ENCODE measurements at places on chromosomes 4 and X.

- DNase-seq, result no peak
These were observed 413.8 kb downstream of the RAPGEF2 start for GRCh38 chr4:159516556-159517140.

DNA sequence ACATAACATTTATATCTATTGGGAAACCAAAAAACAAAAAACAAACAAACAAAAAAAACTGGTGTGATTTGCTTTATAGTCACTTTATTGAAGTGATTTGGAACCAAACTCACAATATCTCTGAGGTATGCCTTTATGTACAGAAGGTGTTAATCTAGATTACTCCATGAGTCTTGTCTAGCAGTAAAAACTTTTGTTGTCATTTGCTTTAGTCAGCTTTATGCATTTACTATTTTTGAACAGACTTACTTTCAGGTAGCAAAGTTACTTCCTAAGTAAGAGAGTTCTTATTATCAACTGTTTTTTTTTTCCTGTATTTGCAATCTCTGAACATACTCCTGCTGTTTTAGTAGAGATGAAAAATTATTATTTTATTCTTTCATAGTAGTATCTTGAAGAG is 39.5 kb downstream of the RAP1GDS1 start:
- DNase-seq, result no peak

DNA sequence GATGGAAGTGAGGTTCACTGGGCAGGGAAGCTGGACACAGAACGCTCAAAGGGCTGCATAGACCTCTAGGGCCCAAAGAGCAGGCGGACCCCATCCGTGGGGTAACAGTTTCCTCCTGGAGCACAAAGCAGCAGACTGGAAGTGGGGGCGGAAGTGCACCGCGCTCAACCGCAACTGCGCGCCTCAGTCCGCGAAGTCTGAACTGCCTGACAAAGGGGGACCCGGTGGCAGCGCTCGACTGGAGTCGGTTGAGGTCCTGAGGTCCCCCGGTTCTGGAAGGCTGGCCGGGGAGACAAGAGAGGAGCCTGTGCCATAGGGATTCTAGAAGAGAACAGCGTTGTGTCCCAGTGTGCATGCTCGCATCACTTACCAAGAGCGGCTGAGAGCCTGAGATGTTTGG is 58.5 kb downstream of the ALPK1 start:
- no peak for DNase-seq

DNA sequence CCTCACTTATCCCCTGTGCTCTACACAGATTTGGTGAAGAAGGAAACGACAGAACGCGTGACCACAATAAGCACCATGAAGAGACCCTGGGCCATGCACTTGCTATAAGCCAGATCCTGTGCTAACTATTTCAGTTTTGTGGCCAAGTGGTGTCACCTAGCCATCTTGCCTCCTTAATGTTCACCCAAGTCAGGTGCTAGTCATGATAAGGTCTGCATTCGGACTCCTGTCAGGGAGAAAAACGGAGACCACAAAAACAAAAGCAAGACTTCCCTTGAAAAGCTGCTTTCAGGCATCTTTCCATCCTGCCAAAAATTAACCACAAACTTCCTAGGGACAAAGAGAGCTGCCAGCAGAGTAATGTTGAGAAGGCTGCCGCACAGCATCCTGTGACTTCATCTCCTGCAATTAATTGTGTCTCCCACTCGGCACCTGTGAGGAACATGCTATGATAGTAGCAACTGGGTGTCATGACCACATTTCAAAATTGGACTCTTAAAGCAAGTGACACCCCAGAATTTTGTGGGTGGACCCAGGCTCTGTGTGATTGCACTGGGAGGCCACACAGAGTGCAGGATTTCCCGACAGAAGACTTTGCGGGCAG is 8.8 kb upstream of the IDS start:
- no peak for DNase-seq

DNA sequence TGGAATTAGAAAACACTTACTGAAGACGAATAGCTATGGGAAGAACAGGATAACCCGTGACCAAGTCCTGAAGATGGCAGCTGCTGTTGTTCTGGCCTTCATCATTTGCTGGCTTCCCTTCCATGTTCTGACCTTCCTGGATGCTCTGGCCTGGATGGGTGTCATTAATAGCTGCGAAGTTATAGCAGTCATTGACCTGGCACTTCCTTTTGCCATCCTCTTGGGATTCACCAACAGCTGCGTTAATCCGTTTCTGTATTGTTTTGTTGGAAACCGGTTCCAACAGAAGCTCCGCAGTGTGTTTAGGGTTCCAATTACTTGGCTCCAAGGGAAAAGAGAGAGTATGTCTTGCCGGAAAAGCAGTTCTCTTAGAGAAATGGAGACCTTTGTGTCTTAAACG is 2.4 kb downstream of the AGTR2 start:
- DNase-seq, result no peak

GRCh38 chr4:185591679-185592141 is 56.4 kb upstream of the PDLIM3 start:
- no peak for DNase-seq

GRCh38 chr4:172521248-172521647 is 647.4 kb upstream of the GALNT7 start:
- DNase-seq, result no peak

DNA sequence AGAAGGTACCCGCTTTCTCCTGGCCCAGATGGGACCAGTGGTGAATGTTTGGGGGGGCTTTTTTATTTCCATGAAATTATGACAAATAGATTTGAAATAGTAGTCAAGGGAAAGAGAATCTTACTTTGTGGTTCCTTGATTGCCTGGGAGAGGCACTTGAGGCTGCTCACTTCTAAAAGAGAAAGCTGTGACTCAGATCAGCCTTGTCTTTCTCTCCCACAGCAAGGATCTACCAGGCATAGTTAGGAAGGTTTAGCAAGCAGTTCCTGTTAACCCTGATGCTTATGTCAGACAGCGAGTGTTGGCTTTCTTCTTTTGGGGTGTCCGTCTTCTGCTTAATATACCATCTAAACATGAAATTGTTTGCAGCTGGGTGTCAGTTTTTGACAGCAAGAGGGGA is 114.5 kb downstream of the TSPAN7 start:
- no peak for DNase-seq

DNA sequence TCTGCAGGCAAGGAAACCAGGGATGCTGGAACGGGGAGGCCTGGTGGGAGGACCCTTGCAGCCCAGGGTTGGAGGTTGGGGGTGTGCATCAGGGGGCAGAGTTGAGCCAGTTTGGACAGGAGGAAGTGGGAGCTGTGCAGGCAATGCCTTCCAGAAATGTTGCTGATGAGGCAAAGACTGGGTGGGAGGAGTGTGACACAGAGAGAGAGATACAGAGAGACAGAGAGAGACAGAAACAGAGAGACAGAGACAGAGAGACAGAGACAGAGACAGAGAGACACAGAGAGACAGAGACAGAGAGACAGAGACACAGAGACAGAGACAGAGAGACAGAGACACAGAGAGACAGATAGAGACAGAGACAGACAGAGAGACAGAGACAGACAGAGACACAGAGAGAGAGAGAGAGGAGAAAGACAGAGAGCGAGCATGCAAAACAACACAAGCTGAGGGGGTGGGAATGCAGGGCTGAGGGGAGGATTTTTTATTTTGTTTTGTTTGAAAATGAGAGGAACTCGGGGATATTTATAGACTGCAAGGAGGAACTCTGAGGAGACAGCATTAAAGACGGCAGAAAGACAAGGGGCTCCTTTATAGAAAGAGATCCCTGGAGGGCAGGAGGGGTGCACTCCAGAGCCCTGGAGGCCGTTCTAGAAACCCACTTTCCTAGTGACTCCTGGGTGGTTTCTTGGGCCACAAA is 1.9 kb upstream of the HAUS3 start:
- DNase-seq, result no peak

Data from GM12864 (cell line).